ENCODE measurements at places on chromosomes 3 and 15. TPM values are rescaled to one million over a fixed set of nuclear protein-coding genes. Genes with fewer than 3 reads are reported as not detected.

Gene RNF111
- total RNA-seq, result 14.6 TPM

Gene CYP1A2
- not detected for total RNA-seq

Gene SLC9C1
- 0.09 TPM for total RNA-seq

Gene SCAANT1
- total RNA-seq, result 1.2 TPM

Gene SLC15A2
- total RNA-seq, result 0.75 TPM

Gene ZNF774
- 1.0 TPM for total RNA-seq

Gene ADCY5
- not detected for total RNA-seq

Gene FOXL2NB
- total RNA-seq, result 0.09 TPM

Gene DZIP1L
- total RNA-seq, result 15.2 TPM

Gene STRC
- total RNA-seq, result not detected

Gene COL8A1
- 686 TPM for total RNA-seq

Gene RHOA
- 507 TPM for total RNA-seq

Gene RTP1
- total RNA-seq, result not detected

Gene ZBBX
- total RNA-seq, result 0.09 TPM

Gene NPAP1
- total RNA-seq, result not detected

Gene MOBP
- total RNA-seq, result 0.09 TPM

Gene SLC28A2
- not detected for total RNA-seq

Gene WDR72
- not detected for total RNA-seq

Gene NCK1
- total RNA-seq, result 61.3 TPM

Gene LRRIQ4
- not detected for total RNA-seq

Gene GMNC
- total RNA-seq, result under 0.01 TPM

Gene ATP13A3
- total RNA-seq, result 167 TPM
